DND-41 (cell line): ENCODE measurements at places on chromosomes 16 and 17.

GRCh38 chr17:55612691-55613141 lies 101.5 kb upstream of the SMIM36 start:
- no peak overlapping the region for H3K4me3 ChIP-seq
- H3K27me3 ChIP-seq: no peaks in the 10 kb centered on the region
- H3K27ac ChIP-seq: no peak overlapping the region
- no peaks in the 10 kb centered on the region for H3K36me3 ChIP-seq

DNA sequence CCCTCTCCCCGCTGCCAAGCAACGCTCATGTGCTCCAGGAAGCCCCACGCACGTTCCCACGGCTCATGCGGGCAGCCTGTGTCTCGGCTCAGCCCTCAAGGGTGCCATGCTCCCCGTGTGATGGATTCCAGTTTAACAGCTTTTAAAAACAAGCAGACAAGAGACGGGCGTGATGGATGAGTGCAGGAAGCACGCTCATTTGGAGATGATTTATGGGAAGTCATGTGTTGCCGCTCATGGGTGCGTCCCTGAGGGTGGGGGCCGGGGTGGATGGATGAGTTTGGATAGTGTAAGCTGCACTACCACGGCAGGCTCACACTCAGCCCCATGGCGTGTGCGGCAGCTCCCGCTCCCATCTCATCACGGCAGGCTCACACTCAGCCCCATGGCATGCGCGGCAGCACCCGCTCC lies 132.8 kb downstream of the RBFOX3 start:
- H3K36me3 ChIP-seq: no peaks in the 10 kb centered on the region
- no peaks in the 10 kb centered on the region for H3K4me1 ChIP-seq
- H3K27ac ChIP-seq: no peak overlapping the region
- no peak for DNase-seq
- H3K27me3 ChIP-seq: no peaks in the 10 kb centered on the region

DNA sequence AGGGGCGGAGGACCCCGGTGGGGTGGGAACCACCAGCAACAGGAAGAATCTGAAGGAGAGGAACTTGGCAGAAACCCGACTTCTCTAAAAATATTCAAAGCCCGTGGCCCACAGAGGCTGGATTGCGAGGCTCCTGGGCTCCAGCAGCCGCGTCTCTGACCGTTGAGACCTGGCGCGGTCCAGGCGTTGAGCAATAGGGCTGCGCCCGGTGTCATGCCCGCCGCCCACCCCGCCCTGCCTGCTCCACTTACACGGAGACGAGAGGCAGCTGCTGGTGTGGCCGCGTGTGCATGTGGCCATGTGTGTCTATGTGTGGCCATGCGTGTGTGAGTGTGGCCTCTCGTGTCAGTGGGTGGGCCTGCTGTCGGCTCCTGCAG lies 83.6 kb downstream of the IRF8 start:
- H3K4me1 ChIP-seq: no peaks in the 10 kb centered on the region
- no peak overlapping the region for H3K27ac ChIP-seq
- no peaks in the 10 kb centered on the region for H3K36me3 ChIP-seq
- H3K4me3 ChIP-seq: no peak overlapping the region

DNA sequence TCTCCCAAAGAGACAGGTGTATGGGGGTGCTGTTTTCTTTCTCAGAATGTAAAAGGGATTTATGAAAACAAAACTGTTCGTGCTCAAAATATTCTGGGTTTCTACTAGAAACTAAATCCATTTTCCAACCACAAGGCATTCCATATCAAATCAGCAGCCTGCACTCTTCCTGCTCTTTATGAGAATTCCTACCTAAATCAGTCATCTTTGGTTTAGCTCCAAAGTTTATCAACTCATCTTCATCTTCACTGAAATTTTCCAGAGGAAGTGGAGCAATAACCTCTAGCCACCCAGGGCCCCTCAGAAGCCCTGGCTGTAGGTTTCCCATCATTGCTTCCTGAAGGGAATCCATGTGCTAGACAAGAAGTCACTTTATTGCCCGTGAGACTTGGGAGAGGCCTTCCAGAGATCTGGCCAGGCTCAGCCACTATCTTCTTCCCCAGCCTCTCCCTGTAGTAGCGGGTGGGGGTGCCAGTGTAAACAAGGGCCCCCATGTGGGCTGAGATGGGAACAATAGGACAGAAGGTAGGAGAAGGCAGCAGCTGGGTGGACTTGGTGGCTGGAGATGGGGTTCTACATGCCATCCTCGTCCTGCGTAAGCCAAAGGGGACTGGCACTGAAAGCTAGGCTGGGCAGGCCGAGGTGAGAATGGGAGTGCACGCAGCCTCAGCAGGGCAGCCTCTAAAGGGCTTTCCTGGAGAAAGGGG lies 22.0 kb upstream of the ALDH3A1 start:
- H3K36me3 ChIP-seq: no peaks in the 10 kb centered on the region
- peaks cover 11% of the 10 kb centered on the region for H3K27me3 ChIP-seq
- no peaks in the 10 kb centered on the region for H3K4me1 ChIP-seq
- H3K27ac ChIP-seq: no peak overlapping the region
- DNase-seq: no peak

GRCh38 chr16:86222965-86223551 lies 287.3 kb upstream of the FOXF1 start:
- H3K27me3 ChIP-seq: peaks cover 17% of the 10 kb centered on the region
- H3K4me3 ChIP-seq: no peak overlapping the region
- H3K36me3 ChIP-seq: no peaks in the 10 kb centered on the region
- H3K27ac ChIP-seq: no peak overlapping the region
- DNase-seq: no peak
- no peaks in the 10 kb centered on the region for H3K4me1 ChIP-seq

DNA sequence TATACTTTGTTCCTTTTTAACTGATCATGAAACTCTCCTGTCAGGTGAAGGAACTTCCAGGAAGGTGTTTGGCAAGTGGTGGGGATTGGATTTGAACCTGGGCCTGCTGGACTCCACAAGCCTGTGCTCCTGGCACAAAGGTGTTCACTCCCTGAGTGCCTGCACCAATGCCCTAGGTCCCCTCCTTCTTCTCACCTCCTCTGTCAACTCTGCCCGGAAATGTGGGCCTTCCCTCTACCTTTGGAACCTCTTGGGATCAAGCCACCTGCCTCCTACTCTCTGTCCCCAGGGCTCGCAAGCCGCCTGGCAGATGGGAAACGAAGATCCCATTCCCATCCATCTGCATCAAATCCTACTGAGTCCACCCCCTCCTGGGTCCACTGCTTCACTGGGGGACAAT lies 40.0 kb downstream of the RTN4RL1 start:
- H3K36me3 ChIP-seq: no peaks in the 10 kb centered on the region
- DNase-seq: no peak
- H3K4me3 ChIP-seq: no peak overlapping the region
- no peaks in the 10 kb centered on the region for H3K4me1 ChIP-seq
- H3K27ac ChIP-seq: no peak overlapping the region
- H3K27me3 ChIP-seq: no peaks in the 10 kb centered on the region

- peaks cover 48% of the 10 kb centered on the region; the same call in 1 of the 2 replicates for H3K36me3 ChIP-seq
- H3K4me3 ChIP-seq: no peak overlapping the region
- H3K4me1 ChIP-seq: no peaks in the 10 kb centered on the region
Observed at GRCh38 chr16:47156680-47157215, 13.0 kb upstream of the NETO2 start.

DNA sequence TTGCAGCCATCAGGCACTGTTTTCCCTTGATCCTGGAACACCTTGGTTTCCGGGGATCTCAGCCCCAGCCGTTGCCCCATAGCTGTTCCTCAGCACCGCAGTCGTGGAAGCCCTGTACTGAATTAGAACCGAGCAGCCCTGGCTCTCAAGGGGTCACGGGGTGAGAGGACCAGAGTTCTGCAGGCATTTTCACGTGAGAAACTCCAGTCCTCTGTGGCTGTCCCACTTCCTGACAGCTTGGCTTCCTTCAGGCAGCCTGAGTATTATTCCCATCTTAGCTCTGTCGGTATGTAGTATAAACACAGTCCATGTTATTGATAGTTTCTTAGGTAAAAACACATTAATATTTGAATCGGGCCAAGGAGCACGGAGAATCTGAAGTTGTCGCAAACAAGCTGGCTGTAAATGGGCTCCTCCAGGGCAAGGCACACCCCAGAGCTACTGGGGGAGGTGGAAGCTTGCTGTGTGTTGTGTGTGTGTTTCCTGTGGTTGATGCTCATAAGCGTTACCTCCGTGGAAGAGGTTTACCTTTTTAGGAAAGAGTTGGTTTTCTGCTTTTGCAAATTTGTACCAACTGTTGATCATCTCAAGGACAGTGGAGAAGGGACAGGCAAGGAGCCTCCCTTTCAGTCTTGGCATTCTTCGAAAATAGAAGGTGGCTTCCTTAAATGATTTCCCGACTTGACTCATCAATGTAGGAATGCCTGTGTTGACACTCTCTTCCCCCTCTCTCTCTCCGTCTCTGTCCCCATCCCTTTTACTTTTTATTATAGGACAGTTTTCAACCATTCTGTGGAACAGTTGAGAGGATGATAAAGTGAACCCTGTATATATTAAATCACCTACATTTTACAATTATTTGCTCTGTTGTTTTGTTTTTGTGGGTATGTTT lies 208.9 kb upstream of the CHMP6 start:
- H3K4me1 ChIP-seq: peaks cover 70% of the 10 kb centered on the region
- peaks cover 22% of the 10 kb centered on the region; the same call in 1 of the 2 replicates for H3K36me3 ChIP-seq
- DNase-seq: peak; percentile 74
- H3K27ac ChIP-seq: peak overlapping the region; percentile 86
- no peaks in the 10 kb centered on the region for H3K27me3 ChIP-seq
- H3K4me3 ChIP-seq: no peak overlapping the region

DNA sequence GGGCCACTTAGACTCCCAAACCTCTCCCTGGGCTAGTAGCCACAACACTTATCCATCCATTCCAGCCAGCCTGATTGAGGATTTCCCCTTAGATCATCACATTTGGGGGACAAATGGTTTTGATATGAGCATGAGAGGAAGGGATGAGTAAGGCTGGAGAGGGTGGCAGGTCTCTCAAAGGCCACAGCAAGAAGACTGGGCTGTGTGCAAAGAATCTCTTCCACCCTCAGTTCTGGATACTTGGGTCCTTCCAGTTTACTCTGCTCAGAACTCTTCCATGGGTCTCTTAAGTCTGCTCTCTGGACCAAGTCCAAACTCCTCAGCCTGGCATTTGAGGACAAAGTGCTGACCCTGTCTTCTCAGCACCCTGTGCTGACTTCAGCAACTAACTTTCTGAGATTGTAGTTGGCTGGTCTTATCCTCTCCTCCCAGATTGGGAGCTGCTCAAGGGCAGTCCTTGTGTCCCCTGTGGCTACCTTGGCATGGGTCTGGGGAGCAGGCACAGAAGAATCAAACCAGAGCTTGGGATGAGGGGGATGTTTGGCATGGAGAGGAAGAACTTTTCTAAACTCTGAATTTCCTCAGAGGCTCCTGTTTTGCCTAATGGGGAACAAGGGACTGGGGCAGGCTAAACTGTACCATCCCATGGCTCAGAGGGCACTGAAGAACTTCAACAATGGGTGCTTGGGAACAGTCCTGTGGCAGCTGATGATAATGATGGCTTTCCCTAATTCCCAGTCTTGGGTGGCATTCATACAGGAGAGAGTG lies 3.1 kb upstream of the NFATC3 start:
- no peak for DNase-seq
- H3K4me3 ChIP-seq: no peak overlapping the region
- H3K27me3 ChIP-seq: no peaks in the 10 kb centered on the region
- H3K36me3 ChIP-seq: peaks cover 20% of the 10 kb centered on the region
- H3K27ac ChIP-seq: peak overlapping the region; percentile 100

DNA sequence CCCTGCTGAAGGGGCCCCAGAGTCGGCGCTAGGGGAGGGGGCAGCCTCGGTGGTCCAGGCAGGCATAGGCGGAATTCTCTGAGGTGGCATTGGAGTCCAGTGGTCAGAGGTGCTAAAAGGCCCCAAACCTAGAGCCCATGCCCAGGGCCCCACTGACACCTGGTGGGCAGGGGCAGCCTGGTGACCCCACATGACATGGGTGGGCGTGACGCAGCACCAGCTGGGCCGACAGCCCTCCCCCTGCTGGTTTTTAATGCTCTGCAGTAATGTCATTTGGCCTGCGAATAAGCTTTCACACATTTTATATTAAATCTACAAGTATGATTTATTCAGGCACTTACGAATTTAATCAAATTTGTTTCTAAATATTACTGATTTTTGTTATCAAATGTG lies 2.1 kb upstream of the RNPS1 start:
- peaks cover 18% of the 10 kb centered on the region for H3K36me3 ChIP-seq
- H3K27ac ChIP-seq: no peak overlapping the region
- H3K4me3 ChIP-seq: no peak overlapping the region
- peaks cover 34% of the 10 kb centered on the region for H3K4me1 ChIP-seq
- no peaks in the 10 kb centered on the region for H3K27me3 ChIP-seq

GRCh38 chr17:65523853-65524664 lies 37.4 kb downstream of the AXIN2 start:
- H3K4me1 ChIP-seq: peaks cover 29% of the 10 kb centered on the region
- no peak overlapping the region for H3K4me3 ChIP-seq
- H3K27me3 ChIP-seq: no peaks in the 10 kb centered on the region
- peak; percentile 56 for DNase-seq
- H3K27ac ChIP-seq: peak overlapping the region; percentile 60

DNA sequence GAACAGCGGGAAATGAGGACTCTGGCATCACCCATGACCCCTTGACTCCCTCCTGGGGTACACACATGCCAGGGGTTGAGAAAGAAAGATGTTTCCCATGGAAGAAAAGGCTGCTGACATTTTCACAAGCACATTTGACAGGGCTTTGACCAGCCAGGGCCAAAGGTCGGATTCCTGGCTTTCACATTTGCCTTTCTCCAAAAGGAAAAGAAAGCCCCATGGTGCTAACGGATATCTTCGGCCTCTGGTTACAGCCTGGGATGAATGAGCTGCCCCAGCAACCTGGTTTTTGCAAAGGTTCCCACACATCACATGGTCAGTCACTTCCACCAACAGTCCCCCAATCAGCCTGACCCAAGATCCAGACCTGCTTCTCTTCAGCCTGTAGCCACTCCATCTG lies 478.2 kb upstream of the CDH11 start:
- no peaks in the 10 kb centered on the region for H3K4me1 ChIP-seq
- H3K27ac ChIP-seq: no peak overlapping the region

DNA sequence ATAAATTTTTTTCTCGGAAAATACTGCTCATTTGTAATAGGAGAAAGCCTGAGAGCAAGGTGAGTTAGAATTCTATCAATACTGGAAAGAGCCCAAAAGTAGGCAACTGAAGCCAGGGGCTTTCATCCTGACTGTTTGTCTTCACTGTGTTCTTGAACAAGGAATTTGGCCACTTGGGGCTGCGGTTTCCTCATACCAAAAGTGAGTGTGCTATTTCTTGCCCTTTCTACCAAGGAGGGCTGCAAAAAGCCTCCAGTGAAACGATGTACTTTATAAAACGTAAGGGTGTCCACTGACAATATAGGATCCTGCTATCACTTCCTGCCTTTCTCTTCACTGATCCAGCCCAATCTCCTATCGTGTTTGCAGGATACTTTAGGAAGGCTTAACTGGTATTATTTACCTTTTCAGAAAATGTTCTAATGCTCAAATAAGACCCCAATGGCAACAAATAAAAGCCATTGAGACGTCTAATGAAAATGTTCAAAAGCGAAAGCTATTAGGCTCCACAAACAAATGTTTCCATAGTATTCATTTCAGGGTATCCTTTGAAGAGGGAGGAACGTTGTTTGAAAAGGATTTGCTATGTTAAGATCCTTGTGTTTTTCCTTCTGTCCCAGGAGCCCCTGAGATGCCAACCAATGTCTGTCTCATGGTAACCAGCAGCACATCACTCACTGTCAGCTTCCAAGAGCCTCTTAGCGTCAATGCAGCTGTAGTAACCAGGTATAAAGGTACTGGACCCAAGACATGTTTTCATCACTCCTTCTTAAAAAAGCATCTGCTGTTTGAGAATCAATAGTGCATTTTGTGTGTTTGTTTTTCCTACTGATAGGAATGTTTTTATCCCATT lies 219.3 kb upstream of the NOG start:
- DNase-seq: no peak
- H3K27ac ChIP-seq: no peak overlapping the region
- no peaks in the 10 kb centered on the region for H3K36me3 ChIP-seq
- no peak overlapping the region for H3K4me3 ChIP-seq
